ENCODE measurements at places on chromosomes 2 and 18.

- DNase-seq, result no peak
Observed at GRCh38 chr18:61832858-61833257, 59.9 kb downstream of the RNF152 start.

- no peak for DNase-seq
Observed at GRCh38 chr2:16303761-16304160, 361.9 kb downstream of the CYRIA start.

DNA sequence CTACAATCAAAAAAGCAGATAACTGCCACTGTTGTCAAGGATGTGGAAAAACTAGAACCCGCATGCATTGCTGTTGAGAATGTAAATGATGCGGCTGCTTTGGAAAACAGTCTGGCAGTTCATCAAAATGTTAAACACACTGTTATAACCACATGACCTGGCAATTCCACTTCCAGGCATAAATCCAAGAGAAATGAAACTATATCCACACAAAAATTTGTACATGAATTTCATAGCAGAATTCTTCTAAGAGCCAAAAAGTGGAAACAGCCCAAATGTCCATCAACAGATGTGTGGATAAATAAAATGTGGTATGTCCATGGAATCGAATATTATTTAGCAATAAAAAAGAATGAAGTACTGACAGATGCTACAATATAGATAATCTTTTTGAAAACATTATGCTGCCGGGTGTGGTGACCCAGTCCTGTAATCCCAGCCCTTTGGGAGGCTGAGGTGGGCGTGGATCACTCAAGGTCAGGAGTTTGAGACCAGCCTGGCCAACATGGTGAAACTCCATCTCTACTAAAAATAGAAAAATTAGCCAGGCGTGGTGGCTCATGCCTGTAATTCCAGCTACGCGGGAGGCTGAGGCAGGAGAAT, 32.0 kb downstream of the ERCC3 start:
- DNase-seq, result no peak

- peak; percentile 15 for DNase-seq
Observed at GRCh38 chr2:222709191-222709891, 37.9 kb downstream of the MOGAT1 start.

- DNase-seq, result no peak
Observed at GRCh38 chr18:32257084-32257785, 67.4 kb downstream of the MEP1B start.

- DNase-seq, result no peak
Observed at GRCh38 chr2:201847481-201847880, 41.1 kb downstream of the CDK15 start.
